ENCODE measurements at places on chromosomes 1 and 21.

GRCh38 chr1:170096806-170097340 is 22.4 kb upstream of the KIFAP3 start:
- DNase-seq, result no peak

GRCh38 chr1:23751050-23751814 is 8.0 kb downstream of the ELOA start:
- no peak for DNase-seq

DNA sequence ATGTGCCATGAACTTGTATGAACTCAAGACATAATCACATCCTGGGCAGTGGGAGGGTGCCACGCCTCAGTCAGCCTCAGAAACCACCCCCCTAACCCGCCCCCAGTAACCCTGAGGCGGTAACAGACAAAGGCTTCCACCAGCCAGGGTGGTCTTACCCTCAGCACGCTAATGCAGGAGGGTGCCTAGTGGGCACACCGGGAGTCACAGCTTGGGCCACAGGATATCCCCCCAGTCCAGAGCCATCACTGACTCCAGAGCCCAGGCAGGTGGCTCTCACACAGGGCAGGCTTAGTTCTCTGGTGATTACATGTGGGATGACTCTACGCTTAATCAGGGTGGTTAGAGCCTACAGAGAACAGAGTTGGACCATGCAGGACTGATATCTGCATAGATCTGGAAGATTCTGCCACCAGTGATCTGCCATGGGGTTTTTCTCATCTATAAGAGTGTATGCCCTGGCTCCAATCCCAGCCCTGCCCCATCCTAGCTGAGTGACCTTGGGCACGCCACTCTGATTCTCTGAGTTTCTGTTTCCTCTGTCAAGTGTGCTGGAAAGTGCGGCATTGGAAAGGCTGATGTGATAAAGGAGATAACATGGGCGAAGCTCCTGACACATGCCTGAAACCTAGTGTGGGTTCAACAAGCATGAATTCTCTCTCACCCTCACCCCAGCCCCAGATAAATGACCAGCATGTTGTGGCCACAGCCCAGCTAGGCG is 27.3 kb downstream of the OPTC start:
- no peak for DNase-seq

GRCh38 chr1:188988589-188988988 is 1489.1 kb downstream of the BRINP3 start:
- DNase-seq, result no peak

DNA sequence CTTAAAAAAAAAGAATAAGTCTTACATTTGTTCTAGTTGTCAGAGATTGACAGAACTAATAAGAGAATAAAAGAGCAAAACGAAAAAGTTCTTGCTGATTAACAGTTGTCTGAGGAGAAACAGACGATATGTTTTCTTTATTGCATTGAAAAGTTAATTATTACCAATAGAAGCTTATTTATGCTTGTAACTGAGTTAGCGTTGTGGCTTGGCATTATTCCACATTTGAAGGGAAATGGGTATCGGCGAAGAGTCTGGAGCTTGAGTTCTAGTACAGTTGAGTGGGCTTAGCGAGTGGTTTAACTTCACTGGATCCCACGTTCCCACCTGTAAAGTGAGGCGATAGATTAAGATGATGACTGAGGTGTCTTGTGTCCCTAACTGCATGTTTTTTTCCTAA is 109.0 kb downstream of the SDCCAG8 start:
- DNase-seq, result no peak

- no peak for DNase-seq
Observed at GRCh38 chr1:164452549-164452948, 106.4 kb upstream of the PBX1 start.

DNA sequence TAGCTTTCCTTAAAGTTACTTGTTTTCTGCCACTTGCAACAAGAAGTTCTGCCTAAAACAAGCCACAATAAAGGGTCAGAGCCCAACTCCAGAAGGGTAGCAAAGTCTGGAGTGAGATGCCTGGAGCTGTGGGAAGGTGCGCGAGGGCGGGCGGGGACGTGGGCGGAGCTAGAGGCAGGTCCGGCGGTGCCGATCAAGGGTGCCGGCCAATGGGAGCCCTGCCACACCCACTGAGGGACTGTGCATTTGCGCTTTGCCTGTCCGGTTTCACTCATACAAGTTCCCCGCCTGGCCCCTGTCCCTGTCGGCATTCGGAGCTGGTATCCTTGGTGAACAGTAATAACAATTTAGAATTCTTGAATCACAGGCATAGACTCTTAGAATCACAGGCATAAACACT is 732.4 kb downstream of the MATN1 start:
- DNase-seq, result no peak

DNA sequence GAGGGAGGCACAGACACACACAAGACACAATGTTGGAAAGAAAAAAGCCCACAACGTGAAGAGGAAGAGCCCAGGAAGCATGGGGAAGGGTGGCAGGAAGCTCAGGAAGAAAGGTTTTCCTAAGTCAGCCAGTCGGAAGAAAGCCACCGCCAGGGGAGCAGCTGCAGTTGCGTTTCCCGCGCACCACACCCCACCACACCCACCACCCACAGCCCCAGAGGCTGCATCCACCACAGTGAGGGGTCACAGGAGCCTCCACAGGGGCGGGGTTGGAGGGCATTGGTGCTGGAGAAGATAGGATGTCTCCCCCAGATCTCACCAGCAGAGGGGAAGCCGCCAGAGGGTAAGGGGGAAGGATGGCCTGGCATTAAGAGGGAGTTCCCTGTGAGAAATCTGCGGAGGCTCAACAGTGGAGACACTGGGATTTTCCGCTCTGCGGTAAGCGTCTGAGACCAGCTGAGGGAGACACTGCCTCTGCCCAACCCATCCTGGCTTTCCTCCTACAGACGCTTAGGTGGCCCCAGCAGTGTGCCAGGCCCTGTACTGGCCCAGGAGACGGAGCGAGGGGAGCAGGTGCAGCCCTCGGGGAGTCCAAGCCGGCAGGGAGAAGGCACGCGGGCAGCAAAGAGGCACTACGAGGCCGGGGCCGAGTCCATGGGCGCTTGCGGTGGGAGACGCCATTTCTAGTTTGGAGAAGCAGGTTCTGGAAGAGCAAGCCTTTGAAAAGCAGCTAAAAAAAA is 19.8 kb downstream of the PGLYRP3 start:
- no peak for DNase-seq

- DNase-seq, result no peak
Observed at GRCh38 chr1:1407636-1408318, 684 bp upstream of the MRPL20 start.

DNA sequence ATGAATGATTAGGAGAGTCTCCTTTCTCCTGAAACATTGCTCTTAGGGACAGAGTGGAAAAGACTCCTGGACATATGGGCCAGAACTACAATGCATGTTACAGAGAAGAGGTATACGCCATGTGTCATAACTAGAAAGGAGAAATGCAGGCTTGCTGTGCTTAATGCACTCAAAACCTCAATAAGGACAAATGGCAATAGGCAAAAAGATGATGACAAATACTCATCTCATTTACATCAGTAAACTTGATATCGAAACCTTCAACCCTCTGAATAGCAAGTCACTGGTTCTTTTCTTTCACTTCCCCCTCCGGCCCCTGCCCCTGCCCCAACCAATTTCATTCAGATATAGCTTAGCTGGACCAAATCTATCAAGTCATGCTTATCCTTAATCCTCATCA is 1.9 kb upstream of the GPR88 start:
- no peak for DNase-seq

DNA sequence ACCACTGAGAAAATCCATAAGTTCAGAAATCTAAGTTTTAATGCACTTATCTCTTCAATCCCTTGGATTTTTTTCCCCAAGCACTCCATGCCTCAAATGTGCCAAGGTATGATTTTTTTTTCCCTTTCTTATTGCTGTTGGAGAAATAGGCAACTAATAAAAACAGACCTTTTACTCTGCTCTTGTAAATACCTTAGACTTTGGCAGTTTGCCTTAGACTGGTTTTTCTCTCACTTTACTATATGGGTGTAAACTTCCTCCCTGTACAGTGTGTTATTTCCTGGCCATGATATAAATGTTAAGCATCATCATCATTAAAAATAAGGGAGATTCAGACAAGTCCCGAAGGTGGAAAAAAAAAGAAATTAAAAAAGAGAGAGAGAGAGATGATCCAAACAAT is 65.7 kb downstream of the LRRC8C start:
- no peak for DNase-seq

Measured in stimulated activated CD8-positive, alpha-beta memory T cell treated with anti-CD3 and anti-CD28 coated beads, Interleukin-7, amount 100 ng/mL, for 1 hour (primary cell).